ENCODE measurements at places on chromosomes 3 and 15.

DNA sequence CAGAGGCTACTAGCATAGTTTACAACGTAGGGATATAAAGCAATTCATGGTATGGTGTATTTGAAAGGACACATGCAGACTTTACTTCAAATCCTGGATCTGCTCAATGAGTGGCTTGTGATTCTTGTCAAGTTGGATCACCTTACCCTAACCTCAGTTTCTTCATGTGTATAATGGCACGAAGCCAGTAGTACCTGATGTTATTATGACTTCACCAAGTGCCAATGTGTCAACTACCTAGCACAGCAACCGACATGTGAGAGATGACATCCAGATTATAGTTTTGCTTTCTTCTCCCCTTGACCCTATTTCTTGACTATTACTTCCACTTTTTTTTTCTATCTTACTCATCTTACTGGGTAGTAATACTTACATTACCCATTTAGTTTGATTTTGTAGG, 304.5 kb downstream of the RBMS3 start:
- DNase-seq: no peak

- no peak for DNase-seq
Observed at GRCh38 chr3:122825460-122825859, 30.6 kb downstream of the SLC49A4 start.

- no peak for DNase-seq
Observed at GRCh38 chr15:99550077-99550476, 15.7 kb upstream of the MEF2A start.

GRCh38 chr3:23385327-23385726, 182.2 kb downstream of the UBE2E2 start:
- no peak for DNase-seq

DNA sequence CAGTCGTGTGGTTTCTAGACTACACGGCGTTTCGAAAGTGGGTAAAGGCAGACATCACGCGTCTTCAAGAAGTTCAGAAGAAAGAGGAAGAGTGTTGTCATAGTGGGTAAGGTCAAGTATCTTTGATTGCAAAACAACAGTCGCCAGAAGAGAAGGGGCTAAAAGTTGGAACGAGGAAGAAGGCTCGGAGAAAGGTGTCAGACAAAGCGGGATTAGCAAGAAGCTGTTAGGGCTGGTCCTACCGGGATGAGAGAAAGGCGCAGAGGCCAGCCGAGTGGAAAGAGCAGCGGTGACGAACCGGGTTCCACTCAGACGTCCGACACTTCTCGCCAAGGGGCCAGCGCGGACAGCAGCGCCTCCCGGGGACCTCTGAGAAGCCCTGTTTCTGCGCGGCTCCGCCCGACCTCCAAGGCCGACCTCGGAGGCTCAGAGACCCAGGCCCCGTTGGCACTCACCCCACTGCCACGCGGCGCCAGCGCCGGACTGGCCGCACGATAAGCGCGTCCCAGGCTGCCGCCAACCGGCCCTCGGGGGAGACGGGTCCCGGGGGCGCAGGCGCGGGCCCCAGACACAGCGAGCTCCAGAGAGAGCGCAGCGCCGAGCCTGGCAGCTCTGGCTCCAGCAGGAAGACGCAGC, 436 bp downstream of the ADPGK start:
- DNase-seq: peak; percentile 77

- no peak for DNase-seq
Observed at GRCh38 chr3:116863822-116864589, 154.4 kb downstream of the TUSC7 start.

GRCh38 chr15:38300395-38300794, 47.8 kb downstream of the SPRED1 start:
- no peak for DNase-seq

GRCh38 chr15:59453474-59454215, 15.7 kb downstream of the FAM81A start:
- DNase-seq: no peak

DNA sequence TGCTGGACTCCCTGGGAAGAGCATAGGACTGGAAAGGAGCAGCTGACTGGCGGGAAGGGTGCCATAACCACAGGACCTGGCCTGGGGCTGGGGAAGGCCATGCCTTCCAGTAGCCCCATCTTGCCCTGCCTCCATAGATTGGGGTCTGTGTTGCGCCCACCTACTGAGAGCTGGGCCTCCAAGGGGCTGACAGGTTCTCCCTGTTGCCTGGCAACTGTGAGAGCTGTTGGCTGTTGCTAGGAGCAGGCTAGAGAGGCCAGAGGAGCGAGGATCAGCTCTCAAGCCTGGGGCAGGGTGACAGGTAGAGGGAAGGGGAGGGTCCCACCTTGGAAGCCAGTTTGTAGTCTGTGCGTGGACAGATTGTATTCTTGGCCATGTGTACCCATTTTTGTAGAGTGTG, 2.8 kb upstream of the GNAI2 start:
- no peak for DNase-seq

GRCh38 chr15:57806003-57806402, 99.5 kb downstream of the POLR2M start:
- DNase-seq: no peak

- DNase-seq: no peak
Observed at GRCh38 chr3:179158336-179159039, 10.3 kb downstream of the PIK3CA start.

GRCh38 chr3:25723802-25724201, 59.1 kb upstream of the TOP2B start:
- no peak for DNase-seq

GRCh38 chr3:50205413-50206276, 574 bp downstream of the SLC38A3 start:
- DNase-seq: no peak

- DNase-seq: no peak
Observed at GRCh38 chr3:69082805-69083204, 1.9 kb upstream of the ARL6IP5 start.

- no peak for DNase-seq
Observed at GRCh38 chr3:44117239-44117638, 124.4 kb upstream of the TOPAZ1 start.

DNA sequence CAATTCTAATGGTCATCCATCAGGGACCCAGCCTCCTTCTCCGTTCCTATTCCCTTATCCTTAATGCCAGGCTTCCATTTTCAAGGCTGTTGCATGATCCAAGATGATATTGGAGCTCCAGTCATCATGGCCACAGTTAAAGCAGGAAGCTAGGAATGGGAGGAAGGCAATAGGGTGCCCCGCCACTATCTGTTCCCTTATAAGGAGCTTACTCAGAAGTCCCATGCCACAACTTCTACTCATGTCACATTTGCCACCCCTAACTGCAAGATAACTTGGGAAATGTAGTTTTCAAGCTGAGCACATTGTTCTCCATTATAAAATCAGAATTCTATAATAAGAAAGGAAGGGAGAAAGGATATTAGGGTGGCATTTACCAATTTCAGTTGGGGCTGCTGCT, 38.6 kb upstream of the SPSB4 start:
- DNase-seq: no peak

DNA sequence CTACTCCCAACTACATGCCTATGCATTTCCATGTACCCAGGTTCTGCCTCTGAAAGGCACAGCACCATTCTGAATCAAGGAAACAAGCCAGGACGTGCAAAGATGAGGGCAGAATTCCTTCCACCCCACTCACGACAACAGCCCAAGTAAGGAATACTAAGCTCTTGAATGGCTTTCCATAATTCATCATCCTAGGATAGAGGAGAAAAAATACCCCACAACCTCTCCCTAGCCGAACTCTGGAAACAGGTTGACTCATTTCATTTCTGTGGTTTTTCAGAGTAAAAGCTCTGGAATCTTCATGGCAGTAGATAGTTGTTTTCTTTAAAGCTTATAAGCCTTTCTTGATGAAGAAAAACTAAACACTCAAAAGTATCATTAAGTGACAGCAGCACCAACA, 77.8 kb downstream of the PDZRN3 start:
- no peak for DNase-seq

GRCh38 chr3:169345662-169346331, 317.7 kb downstream of the MECOM start:
- DNase-seq: no peak

DNA sequence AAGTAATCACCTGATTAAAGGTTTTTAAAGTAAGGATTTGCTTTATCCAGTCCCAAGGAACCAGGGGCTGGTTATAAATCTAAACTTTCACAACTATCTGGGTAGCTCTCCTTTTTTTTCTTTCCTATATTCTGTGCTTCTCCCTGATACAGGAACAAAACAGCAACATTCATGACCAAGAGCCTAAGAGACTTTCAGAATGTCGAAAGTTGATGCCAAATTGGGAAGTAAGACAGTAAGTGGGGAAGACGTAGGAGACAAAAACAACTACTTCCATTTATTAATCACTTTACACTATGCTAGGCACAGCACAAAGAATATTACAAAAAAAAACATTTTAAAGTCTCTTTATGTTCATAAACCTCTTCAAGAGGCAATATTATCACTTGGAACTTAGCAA, 211.6 kb downstream of the MAGI1 start:
- DNase-seq: no peak

DNA sequence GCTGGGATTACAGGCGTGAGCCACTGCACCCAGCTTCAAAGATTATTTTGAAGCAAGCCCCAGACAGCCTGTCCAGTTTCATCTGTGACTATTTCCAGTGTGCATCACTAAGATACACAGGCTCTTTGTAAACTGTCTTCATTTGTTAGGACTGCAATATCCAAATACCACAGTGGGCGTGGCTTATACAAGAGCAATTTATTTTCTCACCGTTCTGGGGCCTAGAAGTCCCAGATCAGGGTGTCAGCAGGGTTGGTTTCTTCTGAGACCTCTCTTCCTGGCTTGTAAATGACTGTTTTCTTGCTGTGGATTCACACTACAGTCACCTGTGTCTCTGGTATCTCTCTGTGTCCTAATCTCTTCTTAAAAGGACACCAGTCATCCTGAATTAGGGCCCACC, 59.7 kb downstream of the RLBP1 start:
- DNase-seq: no peak

DNA sequence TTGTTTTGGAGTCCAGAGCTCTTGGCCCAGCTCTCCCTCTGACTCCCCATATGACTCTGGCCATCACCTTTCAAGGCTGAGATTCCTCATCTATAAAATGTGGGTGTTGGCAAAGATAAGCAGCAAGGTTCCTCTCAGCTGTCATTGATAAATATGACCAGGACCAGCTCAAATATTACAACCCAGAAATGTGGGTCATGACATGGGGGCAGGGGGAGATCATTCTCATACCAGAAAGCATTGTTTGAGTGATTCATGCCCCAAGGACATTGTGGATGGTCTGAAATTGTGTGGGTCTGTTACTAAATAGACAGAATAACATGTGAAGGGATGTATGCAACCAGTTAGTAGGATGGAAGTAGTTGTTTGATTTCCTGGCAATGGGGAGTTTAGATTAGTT, 13.9 kb downstream of the UPK1B start:
- DNase-seq: no peak

GRCh38 chr15:28886431-28887338, 911 bp downstream of the APBA2 start:
- no peak for DNase-seq

GRCh38 chr3:67294341-67294740, 296.2 kb downstream of the KBTBD8 start:
- no peak for DNase-seq

- DNase-seq: no peak
Observed at GRCh38 chr15:65646486-65646885, 24.7 kb downstream of the SLC24A1 start.

DNA sequence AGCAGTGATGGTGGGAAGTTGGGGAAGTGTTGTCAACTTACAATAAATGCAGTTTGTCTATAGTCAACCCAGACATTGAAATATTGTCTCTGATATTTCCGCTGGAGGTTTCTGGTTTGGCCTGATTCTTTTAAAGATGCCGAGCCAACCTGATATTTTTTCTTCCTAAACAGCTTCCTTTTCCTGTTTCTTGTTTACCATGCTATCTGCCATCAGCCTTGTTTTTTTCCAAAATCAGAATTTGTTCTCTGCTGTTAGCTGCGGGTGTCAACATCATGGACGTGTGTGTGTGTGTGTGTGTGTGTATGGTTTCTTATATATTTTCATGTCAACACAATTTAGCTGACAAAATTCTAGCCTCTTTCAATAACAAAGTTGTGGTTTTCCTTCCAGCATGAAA, 41.2 kb upstream of the XCR1 start:
- DNase-seq: no peak

GRCh38 chr3:48247401-48247811, 6.5 kb downstream of the ZNF589 start:
- no peak for DNase-seq

GRCh38 chr3:134232151-134232550, 18.5 kb downstream of the RYK start:
- DNase-seq: no peak

GRCh38 chr15:51077221-51078153, 17.2 kb downstream of the TNFAIP8L3 start:
- no peak for DNase-seq

- DNase-seq: no peak
Observed at GRCh38 chr3:23254835-23255234, 51.7 kb downstream of the UBE2E2 start.

- no peak for DNase-seq
Observed at GRCh38 chr3:144556392-144556791, 584.8 kb downstream of the DIPK2A start.

- DNase-seq: no peak
Observed at GRCh38 chr15:55652359-55652758, 64.2 kb upstream of the PYGO1 start.

DNA sequence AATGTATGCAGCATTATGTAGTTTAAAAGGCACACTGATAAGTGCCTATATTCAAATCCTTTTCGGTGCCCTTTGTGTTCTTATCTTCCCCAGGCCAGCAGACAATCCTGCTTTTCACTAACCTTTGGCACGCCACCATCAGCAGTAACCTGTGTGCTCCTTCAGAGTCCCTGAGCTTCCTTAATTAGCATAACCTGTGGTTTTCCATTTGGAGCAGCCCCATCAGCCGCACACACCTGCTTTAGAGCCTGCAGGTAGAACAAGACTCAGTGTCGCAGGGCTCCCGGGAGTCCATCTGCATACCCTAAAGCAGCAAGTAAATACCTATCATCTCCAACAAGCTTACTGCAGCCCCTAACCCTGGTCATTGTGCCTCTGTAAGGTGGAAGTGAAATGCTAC, 755.1 kb downstream of the ROBO2 start:
- no peak for DNase-seq

GRCh38 chr3:129314386-129315222, 35.9 kb downstream of the HMCES start:
- no peak for DNase-seq

GRCh38 chr15:48811325-48811958, 573 bp upstream of the CEP152 start:
- no peak for DNase-seq

DNA sequence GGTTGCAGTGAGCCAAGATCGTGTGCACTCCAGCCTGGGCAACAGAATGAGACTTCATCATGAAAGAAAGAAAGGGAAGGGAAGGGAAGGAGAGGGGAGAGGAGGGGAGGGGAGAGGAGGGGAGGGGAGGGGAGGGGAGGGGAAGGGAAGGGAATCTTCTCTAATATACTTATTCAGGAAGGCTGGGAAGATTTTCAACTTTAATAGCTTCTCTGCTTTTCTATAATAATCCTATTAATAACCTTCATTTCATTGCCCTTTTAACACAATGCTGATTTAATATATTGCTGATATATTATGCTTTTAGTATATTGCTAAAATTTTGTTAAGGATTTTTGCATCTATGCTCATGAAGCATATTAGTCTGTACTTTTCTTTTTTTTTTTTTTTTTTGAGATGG, 23.4 kb upstream of the RNF7 start:
- DNase-seq: no peak

- no peak for DNase-seq
Observed at GRCh38 chr15:57625703-57626448, 34.2 kb downstream of the MYZAP start.

- DNase-seq: no peak
Observed at GRCh38 chr3:14148041-14148985, 23.5 kb downstream of the TMEM43 start.

Measured in RWPE2 (cell line).